ENCODE measurements at places on chromosomes 5 and 9.

DNA sequence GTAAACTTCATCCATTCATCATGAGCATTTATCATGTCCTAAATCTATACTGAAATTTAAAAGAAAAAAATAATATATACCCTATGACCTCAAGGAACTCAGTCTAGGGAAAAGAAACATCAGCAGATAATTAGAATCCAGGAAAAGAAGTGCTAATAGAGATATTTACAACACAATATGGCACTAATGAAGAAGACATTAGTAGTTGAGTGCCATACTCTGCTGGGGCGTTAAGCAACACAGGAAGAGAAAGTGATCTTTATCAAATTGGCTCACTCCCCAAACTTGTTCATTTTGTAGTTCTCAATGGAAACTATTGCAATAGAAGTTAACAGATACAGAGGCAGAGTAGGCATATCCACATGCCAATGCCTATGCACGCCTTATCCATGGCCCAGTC lies 27.5 kb downstream of the GABRA6 start:
- no peak for DNase-seq

DNA sequence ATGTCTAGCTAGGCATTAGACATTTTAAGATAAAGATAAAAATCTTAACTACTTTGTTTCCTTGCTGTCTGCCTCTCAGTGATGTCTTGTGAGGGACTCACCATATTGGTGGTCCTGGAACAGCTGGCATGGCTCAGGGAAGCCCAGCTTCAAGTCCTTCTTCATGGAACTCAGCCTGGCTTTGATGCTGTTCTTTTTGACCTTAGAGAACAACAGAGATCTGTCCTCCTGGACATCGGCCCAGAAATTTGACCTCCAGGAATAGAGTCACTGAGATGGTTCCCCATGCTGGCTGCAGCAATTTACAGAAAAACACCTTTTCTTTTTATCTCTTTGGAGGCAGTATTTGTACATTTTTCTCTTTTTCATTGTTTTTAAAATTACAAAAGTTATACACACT lies 235.5 kb upstream of the WWC1 start:
- no peak for DNase-seq

DNA sequence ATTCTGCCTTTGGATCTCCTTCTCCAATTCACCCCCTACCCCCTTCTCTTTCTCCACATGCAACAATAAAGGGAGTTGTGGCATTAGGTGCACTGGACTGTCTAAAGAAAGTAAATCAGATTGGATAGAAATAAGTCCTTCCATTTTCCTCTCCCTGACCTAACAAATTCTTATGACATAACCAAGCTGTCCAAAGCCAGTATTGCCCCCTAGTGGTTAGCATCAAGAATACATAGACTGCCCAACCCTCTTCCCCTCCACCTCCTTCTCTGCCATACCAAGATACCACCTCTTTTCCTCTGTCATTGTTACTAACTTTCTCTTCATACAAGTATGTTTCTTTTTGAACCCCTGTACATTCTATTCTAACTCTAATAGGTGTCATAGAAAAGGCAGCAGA lies 45.7 kb downstream of the PPARGC1B start:
- DNase-seq: no peak

DNA sequence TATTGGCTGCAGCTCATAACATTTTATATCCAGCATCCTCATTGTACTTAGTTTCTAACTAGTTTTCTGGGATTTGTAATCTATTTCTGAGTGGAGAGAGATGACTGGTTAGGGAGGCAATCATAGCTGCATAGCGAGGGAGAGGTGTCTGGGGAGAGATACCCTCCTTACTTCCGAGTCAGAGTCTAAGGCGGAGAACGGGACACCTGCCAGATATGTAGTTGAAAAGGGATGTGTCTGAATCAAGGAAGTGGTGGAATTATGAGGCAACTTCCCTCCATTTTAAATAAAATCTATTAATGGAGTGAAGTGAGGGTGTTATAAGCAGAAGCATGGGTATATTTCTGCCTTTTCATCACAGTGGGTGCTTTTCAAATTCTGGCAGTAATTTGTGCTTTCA lies 126.5 kb downstream of the MAST4 start:
- DNase-seq: no peak

- DNase-seq: no peak
Observed at GRCh38 chr5:132444061-132444460, 46.5 kb downstream of the IRF1 start.

DNA sequence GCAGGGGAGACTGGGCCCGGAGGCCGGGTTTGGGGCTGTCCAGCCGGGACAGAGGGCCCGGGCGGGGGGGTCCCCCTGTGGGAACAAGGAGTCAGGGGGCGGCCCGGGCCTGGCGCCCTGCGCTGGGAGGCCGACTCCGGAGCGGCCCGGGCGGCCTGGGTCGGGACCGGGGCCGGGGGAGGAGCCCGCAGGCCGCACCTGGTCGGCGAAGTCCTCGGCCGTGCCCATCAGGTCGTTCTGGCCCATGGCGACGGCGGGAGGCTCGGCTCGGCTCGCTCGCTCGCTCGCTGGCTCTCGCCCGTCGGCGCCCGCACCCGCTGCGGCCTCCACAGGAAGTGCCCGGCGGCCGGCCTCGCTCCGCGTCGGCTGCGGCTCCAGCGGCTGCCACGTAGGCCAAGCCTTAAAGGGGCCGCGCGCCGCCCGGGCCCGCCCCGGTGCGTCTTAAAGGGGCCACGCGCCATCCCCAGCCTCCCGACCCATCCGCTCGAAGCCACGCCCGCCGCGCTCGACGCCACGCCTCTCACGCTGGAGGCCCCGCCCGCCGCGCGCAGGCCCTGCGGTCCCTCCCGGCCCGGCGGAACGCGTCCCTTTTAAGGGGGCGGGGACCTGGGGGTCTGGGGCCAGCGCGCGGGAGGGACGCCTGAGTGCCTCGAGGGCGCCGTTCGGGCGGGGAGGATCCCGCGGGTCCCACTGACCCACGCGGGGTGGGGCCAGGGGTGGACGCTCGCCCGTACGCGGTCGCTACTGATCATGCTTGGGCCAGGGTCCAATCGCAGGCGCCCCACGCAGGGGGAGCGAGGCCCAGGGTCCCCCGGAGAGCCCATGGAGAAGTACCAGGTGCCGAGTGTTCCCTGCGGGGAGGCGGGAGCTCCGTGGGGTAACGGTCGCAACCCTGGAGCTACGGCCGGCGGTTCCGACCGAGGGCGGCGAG lies at the start of the genes STKLD1 and SURF4:
Gene STKLD1, plus strand, starts transcription at position 643 of the 931 bp plus-strand sequence. Its CDS starts 108 bp downstream, at position 751.
Gene SURF4, minus strand, starts transcription at position 337 of the 931 bp plus-strand sequence. Its CDS starts 91 bp downstream, at position 246.
- peak; percentile 88 for DNase-seq

GRCh38 chr5:173735691-173736090 lies 119.2 kb upstream of the BOD1 start:
- no peak for DNase-seq

DNA sequence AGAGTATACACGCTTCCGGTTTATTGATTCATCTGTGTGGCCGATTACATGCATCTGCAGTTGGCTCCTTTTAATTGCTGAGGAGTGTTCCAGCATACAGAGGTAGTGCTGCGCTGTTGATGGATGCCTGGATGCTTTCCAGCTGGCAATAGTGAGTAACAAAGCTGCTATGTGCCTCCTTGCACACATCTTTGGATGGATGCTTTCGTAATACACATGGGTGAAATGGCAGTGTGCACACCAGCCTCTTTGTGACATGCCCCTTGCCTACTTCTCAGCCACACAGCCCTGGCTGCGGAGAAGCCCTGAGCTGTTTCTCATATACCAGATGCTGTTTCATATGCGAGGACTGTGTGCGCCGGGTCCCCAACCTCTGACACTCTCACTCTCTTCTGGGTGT lies 151.0 kb downstream of the GADD45G start:
- DNase-seq: no peak

DNA sequence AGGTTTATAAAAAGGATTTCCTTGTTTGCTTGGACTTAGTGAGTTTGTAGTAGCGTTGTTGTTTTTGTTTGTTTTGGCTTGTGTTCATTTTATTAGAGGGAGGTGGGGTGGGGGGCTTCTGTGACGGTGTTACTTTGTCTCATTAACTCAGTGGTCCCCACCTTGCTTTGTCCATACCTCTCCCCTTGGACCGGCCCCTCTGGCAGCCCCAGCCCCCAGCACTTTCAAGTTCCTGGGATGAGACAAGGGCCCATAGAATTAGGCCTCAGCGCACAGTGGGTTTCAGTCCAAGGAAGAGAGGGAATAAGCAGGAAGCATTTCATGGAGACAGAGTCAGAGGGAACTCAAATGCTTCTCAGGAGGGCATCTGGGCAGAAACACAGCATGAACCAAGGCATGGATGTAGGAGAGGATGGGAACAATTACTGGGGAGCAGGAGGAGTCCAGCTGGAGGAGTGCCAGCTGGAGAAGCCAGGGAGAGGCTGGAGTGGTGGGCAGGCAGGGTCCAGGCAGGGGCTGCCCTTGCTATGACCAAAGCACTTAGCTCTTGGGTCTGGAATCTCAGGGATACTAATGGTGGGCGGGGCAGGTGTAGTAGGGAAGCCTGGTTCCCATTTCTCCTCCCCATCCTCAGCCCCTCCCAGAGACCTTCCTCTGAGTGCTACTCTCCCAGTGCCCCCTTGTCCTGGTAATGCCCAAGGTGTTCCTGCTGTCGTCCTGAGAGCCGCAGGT lies 23.5 kb upstream of the ENHO start:
- DNase-seq: no peak

DNA sequence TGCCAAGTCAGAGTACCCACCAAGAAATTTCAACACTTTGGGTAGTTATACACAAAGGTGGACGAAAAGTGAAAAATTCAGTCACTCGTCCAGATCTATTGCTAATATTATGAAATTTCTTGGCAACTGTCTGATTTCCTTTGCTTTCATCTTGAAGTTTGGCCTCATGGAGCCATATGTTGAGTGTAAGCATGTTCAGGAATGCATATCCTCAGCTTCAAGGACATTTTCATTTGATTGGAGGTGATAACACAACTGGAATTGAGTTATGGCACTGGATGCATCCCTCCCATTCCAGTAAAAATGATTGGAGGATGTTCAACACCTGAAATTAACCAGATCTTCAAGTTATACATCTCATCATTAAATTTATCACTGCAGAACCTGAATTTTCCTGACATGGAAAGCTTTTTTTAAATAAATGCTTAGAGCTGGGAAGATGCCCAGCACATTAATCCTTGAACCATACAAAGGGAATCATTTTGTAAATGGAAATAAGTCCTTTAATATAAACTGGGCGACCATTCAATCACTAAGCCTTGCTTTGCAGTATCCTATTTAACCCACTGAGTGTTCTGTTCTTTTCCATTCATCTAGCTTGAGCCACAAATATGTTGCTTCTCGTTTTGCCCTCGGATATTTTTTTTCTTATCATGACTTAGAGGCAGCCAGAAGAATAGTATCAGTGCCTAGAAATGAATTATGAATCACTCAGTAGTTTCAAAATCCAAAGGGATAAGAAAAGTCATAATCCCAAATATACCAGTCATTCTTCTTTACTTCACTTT lies 273.7 kb upstream of the PIK3R1 start:
- DNase-seq: no peak

DNA sequence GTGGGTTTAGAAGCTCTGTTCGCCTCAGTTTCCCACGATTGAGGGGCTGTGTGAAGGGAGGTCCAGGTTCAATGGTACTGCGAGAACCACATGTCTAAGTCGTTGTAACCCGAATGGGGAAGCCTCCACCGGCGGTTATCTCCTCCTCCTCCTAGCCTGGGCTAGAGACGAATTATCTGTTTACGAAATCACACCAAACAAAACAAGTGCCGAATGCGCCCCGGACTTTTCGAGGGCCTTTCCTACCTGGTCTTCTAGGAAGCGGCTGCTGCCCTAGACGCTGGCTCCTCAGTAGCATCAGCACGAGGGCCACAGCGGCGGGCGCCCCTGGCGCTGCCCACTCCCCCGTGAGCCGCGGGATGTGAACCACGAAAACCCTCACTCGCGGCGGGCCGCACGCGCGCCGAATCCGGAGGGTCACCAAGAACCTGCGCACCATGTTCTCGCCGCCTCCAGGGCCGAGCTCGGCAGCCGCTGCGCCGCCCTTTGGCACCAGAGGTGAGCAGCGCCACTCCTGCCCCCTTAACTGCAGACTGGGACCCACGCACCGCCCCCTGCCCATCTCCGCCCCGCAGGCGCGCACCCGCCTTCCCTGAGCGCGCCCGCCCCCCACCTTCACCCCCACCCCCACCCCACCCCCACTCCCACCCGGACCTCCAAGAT lies at the start of gene CDKN2A:
Gene CDKN2A, minus strand, starts transcription at position 500 of the 663 bp plus-strand sequence.
- DNase-seq: no peak

DNA sequence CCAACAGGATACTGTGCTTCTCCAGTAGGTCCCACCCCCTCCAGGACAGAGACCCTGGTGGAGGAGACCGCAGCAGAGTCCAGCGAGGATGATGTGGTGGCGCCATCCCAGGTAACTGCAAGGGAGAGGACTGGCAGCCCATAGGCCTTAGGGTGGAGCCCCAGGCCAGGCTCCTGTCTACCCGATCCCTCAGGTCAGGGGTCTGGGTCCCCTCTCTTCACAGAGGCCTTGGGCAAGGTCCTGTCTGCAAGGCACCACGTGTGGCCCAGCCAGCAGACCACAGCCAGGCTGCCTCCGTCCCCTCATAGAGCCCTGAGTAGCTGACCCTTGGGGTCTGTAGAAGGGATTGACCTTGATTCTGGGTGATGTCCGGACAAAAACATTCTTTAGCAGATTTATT lies 20.0 kb downstream of the CD74 start:
- DNase-seq: no peak

- no peak for DNase-seq
Observed at GRCh38 chr5:98957307-98957706, 28.5 kb upstream of the CHD1 start.

- no peak for DNase-seq
Observed at GRCh38 chr9:91307279-91307678, 54.4 kb downstream of the AUH start.

DNA sequence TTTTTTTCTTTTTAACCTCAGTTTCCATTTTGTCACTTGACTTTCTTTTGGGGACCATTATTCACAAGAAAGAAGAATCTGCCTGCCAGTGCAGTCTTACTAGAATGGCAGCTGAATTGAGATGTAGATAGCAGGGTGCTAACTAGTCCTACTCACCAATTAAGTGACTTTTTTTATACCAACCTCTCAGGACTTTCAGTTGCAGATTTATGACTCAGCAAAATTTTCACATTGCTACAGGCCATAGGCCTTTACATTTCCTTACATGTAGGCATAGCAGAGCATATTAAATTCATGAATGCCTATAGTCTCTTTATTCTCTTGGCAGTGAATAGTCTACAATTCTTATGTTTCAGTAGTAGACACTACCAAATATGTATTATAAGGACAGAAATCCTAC lies 54.0 kb upstream of the FKTN start:
- DNase-seq: no peak

GRCh38 chr5:98929710-98930298 lies 997 bp upstream of the CHD1 start:
- DNase-seq: peak; percentile 91

DNA sequence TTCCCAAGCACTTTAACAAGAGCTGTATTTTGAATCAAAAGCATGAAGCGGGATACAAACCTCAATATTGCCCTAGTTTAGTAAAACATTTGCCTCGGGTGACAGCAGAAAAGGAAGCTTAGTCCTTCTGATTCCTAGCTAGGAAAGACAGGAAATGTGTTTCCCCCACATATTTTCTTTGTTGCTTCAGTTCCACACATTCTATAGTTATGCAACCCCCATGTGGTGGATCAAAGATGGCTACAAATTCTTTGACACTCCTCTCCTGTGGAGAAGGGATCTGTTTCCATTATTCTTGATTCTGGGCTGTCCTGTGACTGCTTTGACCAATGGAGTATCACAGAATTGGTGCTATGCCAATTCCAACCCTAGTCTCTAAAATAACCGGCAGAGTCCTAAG lies 89.1 kb upstream of the SLC30A5 start:
- DNase-seq: no peak
